ENCODE measurements at places on chromosomes 3 and 15.

DNA sequence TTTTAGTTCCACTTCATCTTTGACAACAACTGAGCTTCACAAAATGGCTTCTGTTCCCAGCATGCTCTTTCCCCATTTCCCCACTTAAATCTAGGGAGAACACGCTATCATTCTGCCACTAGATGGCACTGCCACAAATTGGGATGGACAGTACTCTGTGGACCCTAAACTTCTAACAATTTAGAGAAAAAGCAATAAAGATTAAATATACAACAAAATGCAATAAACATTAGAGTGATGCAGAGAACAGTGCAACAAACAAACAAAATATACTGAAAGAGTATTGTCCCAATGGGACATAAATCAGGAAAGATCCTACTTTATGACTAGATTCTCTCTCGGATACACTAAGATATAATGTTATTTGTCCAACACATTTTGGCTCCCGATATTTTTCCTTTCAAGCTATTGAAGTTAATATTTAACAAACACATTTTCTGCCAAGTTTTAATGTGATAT is 169.7 kb upstream of the TMCO5A start:
- no peak for DNase-seq

GRCh38 chr15:68305420-68305871 is 27.9 kb downstream of the FEM1B start:
- DNase-seq: peak; percentile 44

DNA sequence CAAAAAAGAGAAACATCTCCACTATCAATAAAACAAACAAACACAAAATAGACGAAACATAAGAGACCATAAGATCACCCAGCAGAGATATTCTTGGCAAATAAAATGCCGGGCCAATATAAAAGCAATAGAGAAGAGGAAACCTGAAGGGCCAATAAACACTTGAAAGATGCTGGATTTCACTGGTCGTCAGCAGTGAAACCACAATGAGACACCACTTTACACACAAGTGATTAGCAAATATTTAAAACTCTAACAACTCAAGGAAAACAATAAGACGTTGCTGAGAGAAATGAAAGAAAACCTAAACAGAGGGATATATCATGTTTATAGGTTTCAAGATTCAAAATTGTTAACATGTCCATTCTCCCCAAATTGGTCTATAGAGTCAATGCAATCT is 148.5 kb downstream of the WDR76 start:
- no peak for DNase-seq

GRCh38 chr3:35276568-35276967 is 362.8 kb upstream of the ARPP21 start:
- no peak for DNase-seq

- DNase-seq: no peak
These were observed 2.1 kb upstream of the DYNLT2B start for GRCh38 chr3:196320137-196320536.

DNA sequence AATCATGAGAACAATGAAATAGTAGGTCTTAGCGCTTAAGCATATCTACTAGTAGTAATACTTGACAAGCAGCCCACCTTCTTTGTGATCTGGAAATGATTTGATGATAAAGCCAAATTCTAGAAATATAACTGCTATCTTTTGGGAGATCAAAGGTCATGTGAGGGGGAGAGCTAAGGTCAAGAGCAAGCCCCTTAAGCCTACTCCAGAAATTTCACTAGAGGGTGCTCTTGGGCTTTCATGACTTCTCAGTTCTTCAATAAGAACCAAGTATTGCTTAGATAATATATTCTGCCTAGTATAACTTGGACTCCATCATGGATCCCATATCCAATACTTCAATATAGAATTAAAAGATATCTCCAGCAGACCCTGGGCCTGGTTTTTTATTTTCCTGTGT is 319.6 kb downstream of the ZBTB20 start:
- no peak for DNase-seq

- DNase-seq: no peak
These were observed 557 bp downstream of the TFG start for GRCh38 chr3:100709842-100710260.

- DNase-seq: no peak
These were observed 22.0 kb downstream of the CGNL1 start for GRCh38 chr15:57398336-57398735.

- no peak for DNase-seq
These were observed 190.5 kb upstream of the NECTIN3 start for GRCh38 chr3:110881069-110881468.

- DNase-seq: no peak
These were observed 8.0 kb downstream of the ALS2CL start for GRCh38 chr3:46685446-46685845.

DNA sequence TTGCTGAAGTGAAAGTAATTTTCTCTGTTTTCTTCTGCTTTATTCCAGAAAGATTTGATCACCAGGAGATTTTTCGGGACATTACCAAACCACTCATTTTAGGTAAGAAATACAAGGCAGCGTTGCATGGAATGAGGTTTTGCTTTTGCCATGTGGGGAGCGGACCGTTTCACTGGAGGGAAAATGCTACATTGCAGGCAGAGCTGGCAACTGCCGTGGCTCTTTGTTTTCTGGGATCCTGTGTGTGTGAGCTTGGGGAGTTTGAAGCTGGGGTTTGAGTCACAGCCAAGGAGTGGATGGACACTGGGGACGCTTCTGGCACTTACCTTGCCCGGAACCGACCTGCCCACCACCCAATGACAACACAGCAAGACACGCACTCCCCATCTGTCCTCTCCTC is 109.9 kb downstream of the APBA2 start:
- DNase-seq: no peak

DNA sequence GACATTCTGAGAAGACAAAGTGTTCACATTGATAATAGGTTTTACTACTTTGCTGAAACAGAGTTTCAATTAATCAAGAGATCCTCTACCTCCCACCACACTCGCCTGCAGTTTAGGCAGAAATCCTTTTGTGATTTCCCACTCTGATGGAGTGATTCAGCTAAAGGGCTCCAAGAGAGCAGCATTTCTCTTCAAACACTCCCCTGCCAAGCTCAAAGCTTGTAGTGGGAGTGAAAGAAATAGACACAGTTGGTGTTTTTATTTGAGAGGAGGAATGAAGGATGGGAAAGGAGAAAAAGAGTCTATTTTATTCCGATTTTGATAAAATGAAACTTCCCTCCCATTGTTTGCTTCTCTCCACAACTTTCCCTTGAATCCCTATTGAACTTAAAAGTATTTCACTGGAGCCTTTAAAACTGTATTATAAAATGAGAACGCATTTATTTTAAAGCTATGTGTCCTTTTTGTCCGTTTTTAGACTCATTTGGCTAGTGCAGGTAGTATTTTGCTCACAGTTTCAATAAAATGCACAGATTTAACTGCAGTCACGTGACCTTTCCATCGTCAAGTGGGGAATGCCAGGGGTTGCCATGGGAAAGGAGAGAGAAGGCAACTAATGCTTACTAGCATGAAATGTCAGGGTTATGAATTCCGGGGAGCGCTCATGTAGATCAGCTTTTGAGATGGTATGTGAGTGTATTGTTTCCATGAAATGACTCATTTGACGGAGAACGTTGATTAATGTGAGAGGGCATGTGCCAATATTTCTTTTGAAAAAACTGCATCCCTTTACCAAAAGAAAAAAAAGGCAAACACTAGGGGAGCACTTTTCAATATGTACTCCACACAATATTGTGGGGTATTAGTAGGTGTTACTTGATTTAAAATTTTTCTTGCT is 7.7 kb upstream of the OSBPL11 start:
- DNase-seq: no peak

GRCh38 chr15:62462268-62462667 is 297.2 kb upstream of the C2CD4B start:
- DNase-seq: no peak

Measured in suprapubic skin (tissue), 4 donors.